ENCODE measurements at places on chromosomes 12 and 14. TPM values are rescaled to one million over a fixed set of nuclear protein-coding genes. Genes with fewer than 3 reads are reported as not detected.
A peak's percentile ranks its signal among the peaks of the same experiment; 100 is the strongest.

Gene LRRIQ1
- 0.05 TPM for polyA plus RNA-seq

Gene STXBP6
- polyA plus RNA-seq, result 17.8 TPM

Gene RGS6
- not detected for polyA plus RNA-seq

DNA sequence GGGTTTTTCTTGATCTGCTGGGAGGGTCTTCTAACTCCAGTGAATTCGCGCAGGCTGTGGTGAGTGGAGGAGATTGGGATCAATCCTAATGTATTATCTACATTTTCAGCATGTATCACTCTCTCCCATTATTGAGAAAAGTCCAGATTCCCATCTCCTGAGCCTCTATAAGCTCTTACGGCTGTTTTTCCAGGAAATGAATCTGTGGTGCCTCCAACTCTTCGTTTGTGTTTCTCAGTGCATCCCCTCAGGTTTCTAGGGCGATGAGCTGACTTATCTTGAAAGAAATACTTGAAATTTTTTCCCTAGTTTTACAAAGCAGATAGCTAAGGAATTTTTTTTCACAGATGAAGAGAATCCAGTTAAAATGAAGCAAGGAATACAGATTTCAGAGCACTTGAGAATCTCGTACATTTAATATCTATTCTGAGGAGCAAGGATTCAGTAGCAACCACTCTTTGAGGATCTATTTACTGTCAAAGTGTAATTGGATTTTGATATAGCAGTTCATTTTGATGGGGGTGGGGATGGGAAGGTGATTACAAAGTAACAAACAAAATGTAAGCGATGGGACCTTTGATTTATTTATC is 138.7 kb downstream of the BRMS1L start:
- no peak for DNase-seq

- no peak for DNase-seq
Measured at GRCh38 chr12:14714437-14714836, 18.0 kb upstream of the GUCY2C start.

- DNase-seq, result peak; percentile 2
Measured at GRCh38 chr12:71799106-71799505, 40.5 kb upstream of the TBC1D15 start.

- no peak for DNase-seq
Measured at GRCh38 chr12:80374615-80375014, 69.4 kb upstream of the PTPRQ start.

- DNase-seq, result no peak
Measured at GRCh38 chr12:39275846-39276245, 167.1 kb downstream of the KIF21A start.

DNA sequence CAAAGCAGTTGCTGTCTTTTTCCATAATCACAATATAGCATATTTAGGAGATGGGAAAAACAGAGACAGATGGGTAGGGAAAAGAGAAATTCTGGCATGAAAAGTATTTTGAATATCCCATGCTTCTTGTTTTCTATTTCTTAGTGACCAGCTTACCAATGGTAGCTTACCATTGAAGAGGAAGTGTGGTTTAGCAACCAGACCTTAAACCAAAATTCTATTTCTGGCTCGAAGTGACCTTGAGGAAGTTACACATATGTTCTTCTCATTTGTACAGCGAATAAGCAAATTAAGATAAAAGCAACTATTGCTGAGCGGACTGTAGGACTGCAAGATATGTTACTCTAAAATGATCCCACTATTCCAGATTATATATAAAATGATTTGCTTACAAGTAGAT is 82.9 kb downstream of the FGD4 start:
- no peak for DNase-seq
